ENCODE measurements at places on chromosomes 4 and X.

- peak; percentile 52 for DNase-seq
Observed at GRCh38 chr4:40152637-40153036, 44.2 kb upstream of the RHOH start.

GRCh38 chr4:172666711-172667368, 501.8 kb upstream of the GALNT7 start:
- no peak for DNase-seq

- peak; percentile 25 for DNase-seq
Observed at GRCh38 chr4:169774466-169775445, 17.0 kb upstream of the HPF1 start.

DNA sequence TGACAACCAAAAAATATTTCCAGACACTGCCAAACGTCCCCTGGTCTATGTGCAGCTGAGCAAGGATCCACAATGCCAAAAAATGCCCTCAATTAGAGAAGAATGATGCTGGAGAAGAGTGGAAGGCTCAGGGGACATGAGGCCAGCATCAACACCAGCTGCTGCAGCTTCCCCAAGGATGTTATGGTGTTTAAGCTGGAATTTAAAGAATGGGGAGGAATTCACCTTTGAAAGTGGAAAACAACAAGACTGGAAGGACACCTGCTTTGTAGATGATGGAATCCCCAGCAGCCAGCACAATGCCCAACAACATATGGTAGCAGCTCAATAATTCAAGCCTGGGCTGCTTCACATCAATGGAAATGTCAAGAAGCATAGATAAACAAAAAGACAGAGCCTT, 20.3 kb upstream of the SMPX start:
- DNase-seq: no peak

- DNase-seq: no peak
Observed at GRCh38 chr4:2066011-2066551, 7.0 kb downstream of the NAT8L start.

DNA sequence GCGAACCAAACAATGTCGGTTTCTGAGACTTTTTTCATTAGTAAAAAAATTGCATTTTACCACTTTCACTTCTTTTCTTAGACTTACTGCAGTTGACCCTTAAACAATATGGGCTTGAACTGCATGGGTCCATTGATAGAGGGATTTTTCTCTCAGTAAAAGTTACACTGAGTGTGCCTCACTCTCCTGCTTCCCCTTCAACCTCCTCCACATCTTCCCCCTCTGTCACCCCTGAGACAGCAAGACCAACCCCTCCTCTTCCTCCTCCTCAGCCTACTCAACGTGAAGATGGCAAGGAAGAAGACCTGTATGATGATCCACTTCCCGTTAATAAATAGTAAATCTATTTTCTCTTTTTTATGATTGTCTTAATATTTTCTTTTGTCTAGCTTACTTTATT, 43.4 kb downstream of the TEC start:
- DNase-seq: no peak

GRCh38 chr4:7462509-7462971, 27.8 kb upstream of the PSAPL1 start:
- no peak for DNase-seq

DNA sequence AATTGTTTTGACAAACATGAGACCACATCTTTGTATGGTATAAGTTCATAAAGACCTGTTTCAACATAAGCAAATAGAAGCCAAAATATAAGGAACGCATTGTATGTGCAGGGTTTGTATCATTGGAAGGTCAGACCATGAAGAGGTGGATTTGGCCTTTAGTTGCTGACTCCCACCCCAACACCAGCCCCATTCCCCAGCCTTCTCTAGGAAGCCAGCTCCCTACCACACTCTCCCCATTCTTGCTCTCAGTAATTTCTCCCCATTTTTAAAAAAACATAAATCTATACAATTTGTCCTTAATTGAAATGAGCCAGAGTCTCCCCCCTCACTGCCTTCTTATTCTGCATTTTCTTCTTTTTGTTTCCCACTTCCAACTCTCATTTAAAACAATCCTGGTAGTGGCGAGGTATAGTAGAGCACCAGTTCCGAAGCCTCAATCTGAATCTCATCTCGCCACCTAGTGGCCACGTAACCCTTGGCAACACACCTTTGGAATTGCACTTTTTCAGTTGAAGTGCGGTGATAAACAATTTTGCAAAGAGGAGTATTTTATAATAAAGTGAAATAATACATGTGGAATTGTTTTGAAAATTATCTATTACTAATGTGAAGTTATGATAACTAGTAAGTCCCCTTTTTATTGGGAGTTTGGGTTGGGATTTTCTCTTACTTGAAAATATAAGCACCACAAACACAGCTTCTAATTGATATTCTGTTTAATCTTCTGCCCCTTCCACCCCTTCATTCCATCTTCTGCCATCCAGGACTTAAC, 126.6 kb downstream of the ASB9 start:
- peak; percentile 48 for DNase-seq

DNA sequence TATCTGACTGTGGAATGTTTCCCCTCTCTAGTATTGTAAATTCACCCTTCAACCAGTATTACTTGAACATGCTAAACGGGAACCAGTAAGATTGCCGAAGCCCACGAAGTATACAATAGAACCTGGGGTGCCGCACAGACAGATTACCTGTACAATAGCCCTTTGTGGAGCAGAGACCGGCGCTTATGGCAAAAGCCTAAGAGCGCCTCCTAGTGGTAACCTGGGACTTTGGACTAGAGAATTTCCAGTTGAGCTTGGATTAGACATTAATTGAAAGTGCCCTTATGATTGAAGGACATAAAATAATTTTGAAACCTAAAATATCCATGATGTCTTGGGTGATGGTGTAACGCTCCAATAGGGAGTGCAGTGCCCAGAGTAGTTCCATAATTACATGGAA, 14.1 kb downstream of the ZNF157 start:
- peak; percentile 80 for DNase-seq

DNA sequence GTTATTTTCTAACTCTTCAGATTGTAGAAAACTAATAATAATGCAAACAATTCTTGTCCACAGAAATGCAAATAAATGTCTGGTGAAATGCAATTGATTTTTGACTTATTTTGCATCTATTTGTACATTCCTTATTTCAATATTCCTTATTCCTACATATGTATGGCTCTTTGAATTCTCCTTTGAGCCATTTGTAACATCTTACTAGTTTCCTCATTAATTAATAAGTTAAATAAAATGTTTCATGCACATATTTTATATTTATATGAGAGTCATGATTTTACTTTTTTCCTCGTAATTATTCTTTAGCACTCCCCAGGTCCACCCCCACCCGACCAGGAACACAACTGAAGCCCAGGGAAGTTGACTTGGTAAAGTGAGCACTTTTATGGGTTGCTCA, 2.7 kb upstream of the FTHL17 start:
- no peak for DNase-seq

DNA sequence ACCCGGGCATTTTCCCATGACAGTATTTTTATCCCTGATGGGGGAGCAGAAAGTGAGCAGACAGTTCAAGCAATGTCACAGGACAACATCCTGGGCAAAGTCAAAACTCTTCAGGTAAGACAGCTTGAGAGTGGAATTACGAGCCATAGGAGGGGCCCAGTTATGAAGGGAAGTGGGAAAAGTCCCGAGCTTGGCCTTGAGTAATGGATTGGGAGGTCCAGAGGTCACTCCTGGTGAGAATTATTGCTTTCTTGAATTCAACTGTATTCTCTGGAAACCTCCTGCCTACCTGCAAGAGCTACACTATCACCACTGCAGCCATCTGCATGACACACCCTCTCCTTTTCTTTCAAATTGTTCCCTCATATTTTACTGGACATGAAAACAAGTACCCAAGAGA, 89.1 kb downstream of the AASDH start:
- DNase-seq: no peak

- no peak for DNase-seq
Observed at GRCh38 chr4:48570646-48571220, 80.7 kb downstream of the ZAR1 start.

- no peak for DNase-seq
Observed at GRCh38 chr4:136203199-136203598, 1329.1 kb downstream of the PCDH18 start.

- DNase-seq: no peak
Observed at GRCh38 chr4:144223149-144223548, 82.6 kb upstream of the GYPA start.

- no peak for DNase-seq
Observed at GRCh38 chr4:38283724-38284123, 323.5 kb downstream of the PTTG2 start.

GRCh38 chr4:48683784-48684666, 96.1 kb downstream of the FRYL start:
- no peak for DNase-seq

- no peak for DNase-seq
Observed at GRCh38 chrX:123087326-123087725, 96.8 kb upstream of the GRIA3 start.

DNA sequence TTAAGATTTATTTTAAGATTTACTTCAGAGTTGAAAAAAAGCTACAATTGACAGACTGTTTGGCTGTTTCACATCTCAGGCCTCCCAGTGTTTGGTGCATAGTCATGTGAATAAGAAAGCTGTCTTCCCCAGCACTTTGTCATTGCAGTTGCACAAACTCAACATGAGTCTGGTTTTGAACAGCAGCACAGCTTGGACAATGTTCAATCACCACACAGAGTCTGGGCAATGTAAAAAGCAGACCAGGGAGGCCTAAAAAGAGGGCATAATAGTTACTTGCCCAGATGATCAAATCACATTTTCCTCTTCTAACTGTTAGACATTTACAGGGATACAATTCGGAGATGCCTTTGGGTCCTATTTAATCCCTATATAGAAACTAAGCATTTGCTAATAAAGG, 1055.0 kb downstream of the RPA4 start:
- no peak for DNase-seq

DNA sequence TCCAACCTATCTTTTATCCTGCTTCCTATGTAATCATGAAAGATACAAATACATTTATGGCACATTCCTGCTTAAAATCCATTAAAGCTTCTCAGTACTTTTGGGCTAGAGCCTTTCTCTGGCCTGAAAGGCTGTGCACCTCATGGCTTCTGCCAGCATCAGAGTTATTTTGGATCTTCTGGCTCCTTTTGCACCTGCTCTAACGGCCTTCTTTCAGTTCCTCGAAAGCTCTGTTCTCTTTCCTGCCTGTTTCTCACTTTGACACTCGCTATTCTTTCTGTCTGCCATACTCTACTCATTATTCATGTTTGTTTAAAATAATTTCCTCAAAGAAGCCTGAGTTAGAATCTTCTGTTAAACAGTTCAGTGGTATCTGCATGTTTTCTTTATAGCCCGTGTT, 86.0 kb downstream of the LRP2BP start:
- no peak for DNase-seq

- no peak for DNase-seq
Observed at GRCh38 chr4:92253550-92253949, 50.2 kb upstream of the GRID2 start.

DNA sequence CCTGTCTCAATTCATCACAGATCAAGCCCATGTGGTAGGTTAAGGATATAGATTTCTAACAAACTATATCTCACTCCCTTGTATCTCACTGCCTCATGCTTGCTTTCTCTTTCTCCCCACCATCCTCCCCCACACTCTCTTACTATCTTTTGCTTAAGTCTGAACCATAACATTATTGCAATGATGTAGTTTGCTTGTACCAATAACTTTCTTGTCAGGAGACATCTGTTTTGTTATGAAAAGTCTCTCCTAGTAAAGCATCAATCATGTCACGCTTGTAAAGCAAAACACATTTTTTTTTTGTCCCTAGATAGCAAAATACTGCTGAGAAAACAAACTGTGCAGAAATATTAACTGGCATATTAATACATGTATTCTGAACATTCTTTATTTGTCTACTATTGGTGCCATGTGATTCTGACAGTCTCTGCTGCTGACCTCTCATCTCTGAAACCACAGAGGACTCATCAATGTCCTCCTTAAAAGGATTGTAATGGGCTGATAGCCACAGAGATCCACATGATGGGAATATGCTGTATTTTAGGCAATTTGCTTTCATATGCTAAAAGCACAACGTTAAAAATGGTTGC, 217.5 kb downstream of the VEGFC start:
- no peak for DNase-seq

DNA sequence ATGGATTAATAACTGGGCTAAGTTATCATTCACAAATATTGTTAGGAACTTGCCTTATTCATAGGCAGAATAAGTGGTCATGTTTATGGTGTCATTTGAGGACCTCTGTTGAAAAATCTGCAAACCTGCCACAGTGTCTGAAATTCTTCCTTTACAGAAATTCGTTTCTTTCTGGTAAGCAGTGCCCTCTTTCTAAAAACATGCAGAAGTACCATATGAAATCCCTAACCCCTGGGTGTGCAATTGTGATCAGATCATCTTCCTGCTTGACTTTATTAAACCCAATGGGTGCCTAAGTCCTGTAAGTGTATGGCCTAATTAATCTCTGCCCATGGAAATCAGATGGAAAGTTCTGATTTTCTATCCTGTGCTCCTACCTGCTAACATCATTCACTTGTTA, 4.4 kb upstream of the HTATSF1 start:
- no peak for DNase-seq

DNA sequence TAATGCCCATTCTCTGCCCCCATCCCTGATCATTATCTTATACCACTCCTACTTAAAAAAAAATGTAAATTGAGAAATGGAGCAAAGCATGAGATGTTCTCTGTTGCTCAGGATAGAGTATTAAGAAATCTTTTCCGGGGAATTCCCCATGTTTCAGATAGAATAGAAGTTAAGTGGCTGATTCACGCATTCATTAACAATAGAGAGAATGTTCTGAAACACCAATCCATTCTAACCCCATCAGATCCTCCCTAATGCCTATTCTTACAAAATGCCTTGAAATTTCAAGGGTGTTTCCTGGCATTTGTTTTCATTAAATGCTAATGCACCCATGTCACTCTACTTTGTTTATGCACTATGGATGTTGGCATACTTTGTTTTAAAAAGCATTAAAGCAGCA, 101.1 kb downstream of the AREG start:
- DNase-seq: no peak

DNA sequence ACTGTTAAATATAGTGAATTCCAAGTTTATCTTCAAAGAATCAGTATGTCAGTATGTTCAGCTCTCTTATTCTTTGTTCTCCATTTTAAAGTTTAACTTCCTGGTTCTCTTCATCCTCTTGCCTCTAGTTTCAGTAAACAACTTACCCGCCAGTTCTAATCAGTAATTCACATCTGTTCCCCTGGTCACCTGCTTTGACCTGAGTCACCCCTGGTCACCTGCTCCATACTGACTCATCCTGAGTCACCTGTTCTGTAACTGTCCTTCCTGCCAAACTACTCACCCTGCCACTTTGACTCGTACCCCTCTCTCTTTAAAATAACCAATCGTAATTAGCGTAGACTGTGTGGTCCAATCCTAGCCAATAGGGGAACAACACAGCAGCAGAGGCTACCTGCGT, 992.7 kb upstream of the HS3ST1 start:
- DNase-seq: no peak

DNA sequence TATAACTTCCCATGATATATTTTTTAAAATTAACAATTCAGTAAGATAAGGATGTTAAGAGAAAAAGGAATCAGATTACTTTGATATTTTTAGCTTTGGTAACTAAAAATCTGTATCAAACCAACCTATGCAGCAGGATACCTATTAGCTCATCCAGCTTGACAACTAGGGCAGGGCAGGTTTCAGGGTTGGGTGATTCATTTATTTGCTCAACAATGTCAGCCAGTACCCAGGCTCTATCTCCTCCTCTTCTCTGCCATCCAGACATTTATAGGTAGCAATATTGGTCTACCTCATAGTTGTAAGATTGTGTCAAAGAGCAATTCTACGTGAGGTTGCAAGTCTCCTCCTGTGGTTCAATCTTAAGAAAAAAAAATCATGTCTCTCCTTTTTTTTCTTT, 421.9 kb downstream of the ANKRD50 start:
- no peak for DNase-seq

- no peak for DNase-seq
Observed at GRCh38 chr4:8708401-8709021, 115.9 kb downstream of the CPZ start.
